Activated B cell treated with CpG ODN at 0.5 μM for 24 hours (primary cell): ENCODE measurements at places on chromosomes 13 and 19.

- DNase-seq, result no peak
Measured at GRCh38 chr13:48184260-48184659, 48.7 kb upstream of the ITM2B start.

DNA sequence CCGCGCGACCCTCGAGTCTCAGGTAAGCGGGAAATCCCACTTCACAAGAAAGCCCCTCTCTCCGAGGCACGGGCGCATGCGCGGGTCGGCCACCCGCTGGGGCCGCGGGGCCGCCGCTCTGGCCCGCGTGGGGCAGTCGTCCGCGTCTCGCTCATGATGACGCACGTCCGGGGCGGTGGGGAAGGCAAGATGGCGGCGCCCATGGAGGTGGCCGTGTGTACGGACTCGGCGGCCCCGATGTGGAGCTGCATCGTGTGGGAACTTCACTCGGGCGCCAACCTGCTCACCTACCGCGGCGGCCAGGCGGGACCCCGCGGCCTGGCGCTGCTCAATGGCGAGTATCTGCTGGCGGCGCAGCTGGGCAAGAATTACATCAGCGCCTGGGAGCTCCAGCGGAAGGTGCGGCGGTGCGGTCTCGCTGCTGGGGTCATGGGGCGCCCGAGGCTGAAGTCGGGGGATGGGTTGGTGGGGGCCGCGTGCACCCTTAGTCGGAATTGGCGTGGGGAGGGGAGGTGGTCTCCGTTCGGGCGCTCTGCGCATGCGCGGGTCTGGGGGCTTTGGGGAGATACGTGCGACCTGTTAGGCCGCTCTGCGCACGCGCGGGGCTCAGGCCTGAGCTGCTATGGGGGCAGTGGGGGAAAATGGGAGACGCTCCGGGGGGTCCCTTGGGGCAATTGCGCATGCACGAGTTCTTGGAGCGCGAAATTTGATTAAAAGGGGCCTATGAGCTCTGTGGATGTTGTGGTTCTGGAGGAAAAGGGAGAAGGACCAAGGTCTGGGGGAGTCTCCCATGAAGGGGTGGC lies at the start of gene WDR18:
TSS of gene WDR18 (plus strand) at position 181 of the 803 bp plus-strand sequence. CDS start at position 190, 9 bp downstream.
- DNase-seq, result peak; percentile 89

DNA sequence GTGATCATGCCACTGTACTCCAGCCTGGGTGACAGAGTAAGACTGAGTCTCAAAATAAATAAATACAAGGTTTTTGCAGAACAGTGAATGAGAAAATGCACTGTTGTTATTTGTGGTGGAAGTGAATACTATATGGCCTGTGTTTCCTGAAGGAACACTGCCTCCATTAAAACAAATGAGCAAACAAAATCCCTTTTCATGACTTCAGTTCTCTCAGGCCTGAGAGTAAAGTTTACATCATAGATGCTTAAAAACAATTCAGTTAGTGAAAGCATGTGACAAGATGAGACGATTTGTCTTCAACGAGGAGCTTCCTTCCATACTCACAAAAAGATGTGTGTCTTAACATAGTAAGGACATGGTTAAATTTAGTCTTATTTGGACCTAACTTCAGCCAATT lies 14.4 kb downstream of the SPINT2 start:
- no peak for DNase-seq

DNA sequence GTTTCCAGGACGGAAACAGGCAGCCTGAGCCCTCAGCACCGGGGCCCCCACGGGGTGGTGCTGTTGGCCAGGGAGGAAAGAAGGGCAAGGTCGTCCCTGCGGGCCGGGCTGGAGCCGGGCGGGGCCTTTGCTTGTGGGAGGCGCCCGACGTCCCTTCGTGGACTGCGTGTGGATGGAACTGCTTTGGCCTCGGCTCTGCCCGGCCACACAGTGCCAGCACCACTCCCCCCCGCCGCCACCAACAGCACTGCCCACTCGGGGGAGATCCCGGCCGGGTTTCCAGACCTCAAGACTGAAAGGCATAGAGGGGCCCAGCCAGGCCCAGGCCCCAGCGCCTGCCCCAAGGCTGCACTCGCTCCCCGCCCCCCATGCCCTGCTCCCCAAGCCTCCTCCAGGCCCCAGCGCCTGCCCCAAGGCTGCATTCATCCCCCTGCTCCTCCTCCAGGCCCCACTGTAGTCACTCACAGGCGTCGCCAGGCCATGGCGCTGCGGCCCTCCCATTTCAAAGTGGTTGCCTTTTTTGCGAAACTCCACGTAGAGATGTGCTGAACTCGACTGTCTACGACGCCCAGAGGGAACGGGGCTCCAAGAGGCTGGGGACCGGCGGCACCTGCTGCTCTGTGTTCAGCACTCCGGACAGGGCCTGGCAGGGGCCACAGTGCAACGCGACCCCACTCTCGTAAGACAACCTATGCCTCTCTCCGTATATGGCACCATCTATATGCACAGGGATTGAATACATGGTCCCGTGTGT lies 22.5 kb downstream of the C13orf46 start:
- DNase-seq, result peak; percentile 60

GRCh38 chr13:76440568-76440967 lies 445.6 kb downstream of the KCTD12 start:
- no peak for DNase-seq

DNA sequence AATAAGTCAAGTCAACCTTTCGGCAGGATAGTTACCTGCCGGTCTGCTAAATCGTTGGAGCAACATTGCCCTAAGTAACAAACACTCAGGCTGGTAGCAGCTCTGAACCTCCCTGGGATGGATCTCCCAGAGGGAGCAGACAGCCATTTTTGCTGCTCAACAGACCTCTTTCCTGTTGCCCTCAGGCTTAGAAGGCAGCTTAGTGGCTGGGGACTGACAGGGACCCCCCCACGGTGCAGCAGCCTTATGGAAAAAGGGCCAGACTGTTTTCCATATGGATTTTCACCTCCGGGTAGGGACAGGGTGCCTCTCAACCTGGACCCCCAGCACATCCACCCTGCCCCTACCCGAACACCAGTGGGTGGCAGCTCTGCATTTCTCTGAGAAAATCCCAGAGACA lies 49.7 kb downstream of the UBL3 start:
- DNase-seq, result no peak

DNA sequence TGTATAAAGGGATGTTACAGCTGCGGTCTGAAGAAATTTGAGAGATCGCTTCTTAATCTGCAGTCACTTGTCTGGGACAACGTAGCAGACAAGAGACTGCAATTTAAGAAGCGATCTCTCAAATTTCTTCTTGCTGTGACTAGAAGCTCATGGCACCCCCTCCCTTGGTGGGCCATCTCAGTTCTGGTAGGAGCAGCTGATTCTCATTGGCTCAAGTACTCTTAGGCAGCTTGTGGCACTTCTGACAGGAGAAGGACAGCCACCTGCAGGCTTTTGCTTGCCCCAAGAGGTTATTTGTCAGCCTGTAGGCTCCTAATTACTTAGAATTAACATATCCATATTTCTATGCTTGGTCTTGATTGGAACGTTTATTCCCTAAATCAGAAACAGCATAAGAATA lies 503.0 kb downstream of the DCT start:
- DNase-seq, result no peak
